ENCODE measurements at places on chromosomes 11 and 22.

DNA sequence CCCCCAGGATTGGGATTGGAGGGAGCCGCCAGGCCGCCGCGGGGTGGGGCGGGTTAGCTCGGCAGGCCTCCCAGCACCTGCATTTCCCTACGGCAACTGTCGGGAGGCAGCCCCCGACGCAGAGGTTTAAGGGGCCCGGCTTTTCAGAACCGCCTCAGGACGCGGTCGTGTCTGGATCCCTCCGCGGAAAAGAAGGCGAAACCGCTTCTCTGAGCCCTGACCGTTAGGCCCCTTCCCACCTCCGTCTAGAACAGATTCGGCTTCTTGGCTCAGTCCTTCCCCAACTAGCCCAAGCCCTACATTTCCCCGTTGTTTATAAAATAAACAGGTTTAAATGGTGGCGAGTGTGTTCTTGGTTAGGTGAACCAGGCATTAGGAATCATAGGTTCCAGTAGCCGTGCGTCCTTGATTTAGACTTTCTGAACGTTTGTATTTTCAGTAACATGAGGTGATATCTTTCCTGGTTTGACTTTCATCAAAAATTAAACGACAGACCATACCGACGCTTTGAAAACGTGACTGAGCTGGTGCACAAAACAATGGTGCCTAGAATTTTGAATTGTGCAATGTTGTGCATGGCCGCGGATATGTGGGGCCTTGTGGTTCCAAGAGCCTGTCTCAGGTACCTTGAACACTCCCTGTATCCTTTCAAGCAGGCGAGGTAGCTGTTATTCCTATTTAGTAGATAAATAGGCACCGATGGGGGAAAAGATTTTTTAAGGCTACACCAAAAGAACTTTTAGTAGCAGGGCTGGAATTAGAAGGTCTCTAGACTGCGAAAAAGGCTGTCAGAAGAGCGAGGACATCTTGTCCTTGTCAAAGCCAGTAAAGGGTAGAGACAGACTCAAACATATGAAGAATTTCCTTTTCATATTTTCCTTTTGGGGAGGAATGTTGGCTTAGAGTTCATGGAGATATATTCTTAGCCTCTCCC lies 1.2 kb upstream of the HSPA8 start:
- peak; percentile 72 for DNase-seq

DNA sequence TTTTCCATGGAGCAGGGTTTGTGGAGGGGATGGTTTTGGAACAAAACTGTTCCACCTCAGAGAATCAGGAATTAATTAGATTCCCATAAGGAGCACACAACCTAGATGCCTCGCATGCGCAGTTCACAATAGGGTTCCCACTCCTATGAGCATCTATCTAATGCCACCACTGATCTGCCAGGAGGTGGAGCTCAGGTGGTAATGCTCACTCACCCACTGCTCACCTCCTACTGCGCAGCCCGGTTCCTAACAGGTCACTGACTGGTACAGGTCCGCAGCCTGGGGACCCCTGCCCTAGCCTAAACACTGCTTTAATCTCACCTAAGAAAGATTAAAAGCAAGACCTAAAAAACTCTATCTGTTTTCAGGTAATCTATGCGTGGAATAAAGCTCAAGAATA lies 553.0 kb downstream of the JRKL start:
- no peak for DNase-seq

GRCh38 chr11:89177691-89178231 lies at the start of gene TYR:
Gene TYR (plus strand): TSS chr11:89177875. CDS start chr11:89177954, 79 bp downstream.
- no peak for DNase-seq

- DNase-seq = no peak
These were observed 23.0 kb upstream of the MYEOV start for GRCh38 chr11:69270941-69271340.

- DNase-seq = no peak
These were observed 46.2 kb downstream of the HIRA start for GRCh38 chr22:19385221-19385906.

GRCh38 chr11:61922539-61922938 lies 5.2 kb upstream of the RAB3IL1 start:
- DNase-seq = no peak

GRCh38 chr11:76857781-76858410 lies 2.8 kb upstream of the ACER3 start:
- no peak for DNase-seq

DNA sequence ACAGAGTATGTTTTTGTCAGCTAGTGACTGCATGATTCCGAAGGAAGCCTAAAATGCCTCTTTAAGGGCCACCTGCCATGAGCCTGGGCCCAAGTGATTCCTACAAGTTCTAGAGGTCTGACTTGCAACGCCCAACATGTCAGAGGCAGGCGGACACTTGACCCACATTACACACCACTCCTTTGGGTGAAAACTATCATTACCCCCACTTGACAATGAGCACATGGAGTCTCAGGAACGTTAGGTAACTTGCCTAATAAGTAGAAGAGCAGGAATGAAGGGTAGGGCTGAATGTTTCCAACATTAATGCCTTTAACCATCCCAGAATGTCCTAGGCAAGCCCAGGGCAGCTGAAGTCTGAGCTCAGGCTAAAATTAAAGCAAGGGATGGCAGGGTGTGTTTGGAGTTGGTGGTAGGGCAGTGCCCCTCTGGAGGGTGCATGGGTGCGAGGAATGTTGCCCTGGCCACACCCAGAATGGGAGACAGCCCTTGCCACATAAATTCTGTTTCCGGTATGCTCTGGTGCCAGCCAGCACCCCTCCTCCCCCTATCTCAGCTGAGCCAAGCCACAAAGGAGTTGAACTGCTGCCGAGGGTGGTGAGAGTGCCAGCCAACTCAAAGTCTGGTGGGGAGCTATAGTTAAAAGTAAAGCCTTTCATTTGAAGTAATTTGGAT lies 2.5 kb downstream of the PLAAT2 start:
- peak; percentile 74 for DNase-seq

- DNase-seq = no peak
These were observed 54.3 kb downstream of the SPATA19 start for GRCh38 chr11:133790995-133791394.

- DNase-seq = no peak
These were observed 18.4 kb upstream of the FTH1 start for GRCh38 chr11:61985869-61986268.

DNA sequence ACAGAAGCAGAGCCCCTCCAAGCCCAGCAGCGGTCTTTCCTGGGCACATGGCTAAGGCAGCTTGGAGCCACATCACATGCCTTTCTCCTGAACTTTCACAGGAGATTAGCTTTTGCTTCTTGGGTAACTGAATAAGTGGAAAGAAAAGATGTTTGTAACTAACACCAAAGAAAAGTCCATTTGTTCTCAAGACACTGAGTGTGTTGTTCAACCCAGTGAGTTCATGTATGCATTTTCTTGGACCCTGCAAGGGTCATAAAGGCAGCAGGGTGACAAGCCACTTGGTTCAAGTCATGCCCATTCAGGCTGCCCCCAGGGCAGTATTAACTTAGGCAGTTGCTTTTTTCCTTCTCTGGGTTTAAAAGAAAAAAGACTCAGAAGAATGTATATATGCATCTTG lies 203.4 kb downstream of the FAM76B start:
- DNase-seq = no peak

- DNase-seq = no peak
These were observed 55.7 kb upstream of the RASD2 start for GRCh38 chr22:35484651-35485556.

DNA sequence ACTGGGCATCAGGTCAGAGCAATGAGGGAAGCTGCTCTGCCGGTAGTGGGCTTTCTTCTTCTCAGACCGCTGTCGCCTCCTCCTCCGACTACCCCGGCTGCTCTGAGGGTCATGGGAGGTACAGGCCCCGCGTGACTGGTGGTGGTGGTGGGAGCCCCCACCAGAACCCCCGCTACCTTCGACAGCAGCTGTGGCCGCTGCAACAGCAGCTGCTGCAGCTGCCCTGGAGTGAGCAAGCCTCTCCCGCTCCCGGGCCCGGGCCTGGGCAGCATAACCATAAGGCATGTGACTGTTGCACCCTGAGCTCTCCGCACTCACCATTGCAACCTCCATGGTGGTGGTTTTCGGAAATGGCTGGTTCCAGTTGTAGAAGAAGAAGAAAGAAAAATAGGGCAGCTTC lies 4.5 kb downstream of the KCNA4 start:
- no peak for DNase-seq

- DNase-seq = no peak
These were observed 16.4 kb upstream of the PAMR1 start for GRCh38 chr11:35541621-35542375.
